ENCODE measurements at places on chromosomes 6 and 20. TPM values are rescaled to one million over a fixed set of nuclear protein-coding genes. Genes with fewer than 3 reads are reported as not detected.

DNA sequence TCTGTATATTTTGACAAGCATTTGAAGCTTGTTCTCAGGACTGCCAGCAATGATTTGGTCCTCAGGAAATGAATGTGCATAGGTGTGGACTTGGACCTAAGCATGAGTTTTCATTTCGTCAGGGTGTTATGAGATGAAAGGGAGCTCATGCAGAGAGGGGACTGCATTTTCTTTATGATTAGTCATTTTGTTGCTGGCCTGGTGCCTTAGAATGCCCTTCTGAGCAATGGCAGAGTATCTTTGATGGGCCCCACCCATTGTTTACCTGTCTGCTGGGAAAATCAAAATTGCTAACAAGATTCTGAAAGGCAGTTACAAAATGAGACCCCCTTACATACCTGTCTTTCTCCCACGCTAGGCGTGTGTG is 51.5 kb upstream of the MTHFD1L start:
- DNase-seq, result no peak

- DNase-seq, result no peak
Observed at GRCh38 chr6:147578159-147578558, 69.7 kb downstream of the SAMD5 start.

POM121L2 gene
- total RNA-seq, result not detected

DCDC2 gene
- total RNA-seq, result 0.21 TPM

EPPIN gene
- not detected for total RNA-seq

- DNase-seq, result peak; percentile 77
Observed at GRCh38 chr20:50572938-50573777, 63.0 kb downstream of the PTPN1 start.

DNA sequence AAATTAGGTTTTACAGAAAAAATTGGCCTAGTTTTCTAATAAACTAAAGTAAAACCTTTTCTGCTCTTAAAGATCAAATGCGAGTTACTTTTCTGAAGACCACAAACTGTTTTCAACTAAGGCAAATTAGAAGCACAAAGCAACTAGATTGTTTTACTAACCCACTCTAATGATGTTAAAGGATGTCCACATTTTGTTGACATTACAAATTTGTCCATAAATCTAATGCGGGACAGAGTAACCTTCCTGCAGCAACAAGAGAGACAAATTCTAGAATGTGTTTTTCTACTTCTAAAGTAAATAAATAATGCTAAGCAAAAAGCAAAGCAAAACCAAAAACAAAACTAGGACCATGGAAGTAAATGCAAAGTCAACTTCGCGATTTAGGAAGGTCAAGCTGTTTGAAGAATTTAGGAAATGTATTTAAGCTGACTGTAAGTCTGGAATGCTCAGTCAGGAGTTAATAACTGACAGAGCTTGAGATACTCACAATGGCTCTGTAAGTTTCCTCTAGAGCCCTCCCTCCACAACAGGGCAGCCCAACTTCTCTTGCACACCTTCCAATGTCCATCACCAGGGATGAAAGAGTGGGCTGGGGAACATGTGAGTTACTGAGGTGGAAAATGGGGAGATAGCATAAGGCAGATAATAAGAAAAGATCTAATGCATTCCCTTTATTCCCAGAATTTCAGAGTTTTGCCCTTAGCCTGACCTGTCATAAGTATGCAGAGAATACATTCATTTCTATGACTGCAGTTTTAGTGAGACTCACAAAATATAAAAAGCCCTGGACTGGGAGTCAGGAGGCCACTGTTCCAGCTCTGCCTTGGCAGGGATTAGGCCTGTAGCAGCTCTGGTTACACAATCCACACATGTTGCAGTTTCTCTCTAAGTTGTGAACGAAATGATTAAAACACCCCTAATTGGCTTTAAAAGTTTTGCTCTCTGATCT is 158.8 kb downstream of the FOXA2 start:
- DNase-seq, result no peak

COL9A3 gene
- 28.1 TPM for total RNA-seq

EFCAB8 gene
- total RNA-seq, result 2.3 TPM

- no peak for DNase-seq
Observed at GRCh38 chr6:74074645-74075044, 378.6 kb downstream of the CD109 start.

DNA sequence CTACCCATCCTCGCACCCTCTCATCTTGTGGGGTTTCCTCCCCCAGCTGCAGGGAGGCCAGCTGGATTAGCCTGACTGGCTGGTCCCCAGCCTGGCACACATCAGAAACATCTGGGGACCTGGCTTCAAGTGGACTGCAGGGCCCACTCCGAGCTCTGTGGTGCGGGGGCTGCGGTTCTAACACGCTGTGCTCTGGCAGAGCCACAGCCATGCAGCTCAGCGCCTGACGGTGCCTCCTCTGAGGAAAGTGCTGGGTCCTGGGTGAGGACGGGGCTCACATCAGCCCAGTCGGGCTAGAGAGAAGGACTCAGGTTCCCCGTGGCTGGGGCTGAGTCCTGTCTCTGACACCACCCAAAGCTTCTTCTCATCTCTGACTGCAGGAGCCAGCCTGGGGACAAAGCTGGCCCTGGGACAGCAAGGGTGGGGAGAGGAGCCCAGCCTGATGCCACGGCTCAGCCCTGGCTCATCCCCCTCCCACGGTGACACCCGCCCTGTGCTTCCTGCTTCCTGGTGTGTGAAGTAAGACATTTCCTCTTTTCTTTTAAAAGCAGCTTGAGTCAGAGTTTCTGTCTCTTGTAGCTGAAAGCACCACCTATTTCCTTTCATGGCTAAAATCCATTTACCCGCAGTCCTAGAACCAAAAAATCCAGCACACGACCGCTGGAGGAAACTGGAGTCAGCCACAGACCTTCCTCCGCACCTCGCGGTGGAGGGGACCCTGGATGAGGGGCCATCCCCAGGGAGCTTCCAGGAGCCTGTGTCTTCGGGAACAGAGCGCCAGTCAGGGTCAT is 127.4 kb upstream of the AFDN start:
- DNase-seq, result peak; percentile 43

GRCh38 chr20:50557549-50558134 is 47.5 kb downstream of the PTPN1 start:
- no peak for DNase-seq

DNA sequence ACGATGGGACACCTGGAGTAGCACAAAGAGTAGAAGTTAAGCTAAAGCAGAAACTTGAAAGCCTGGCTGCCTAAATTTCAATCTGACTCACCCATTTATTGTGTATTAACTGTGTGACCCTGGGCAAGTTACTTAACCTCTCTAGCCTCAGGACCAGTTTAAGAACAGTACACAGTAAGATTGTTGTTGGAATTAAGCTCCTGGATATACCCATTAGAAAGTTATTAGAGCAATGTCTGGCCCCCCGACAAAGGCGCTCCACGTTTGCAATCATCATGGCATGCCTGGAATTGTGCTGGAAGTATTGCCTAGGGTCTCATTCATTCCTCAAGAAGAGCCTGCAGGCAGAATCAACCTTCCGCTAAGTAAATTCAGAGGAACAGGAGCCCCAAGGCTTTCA is 1.4 kb downstream of the SDC4 start:
- DNase-seq, result no peak
